ENCODE measurements at places on chromosomes 7 and 10. TPM values are rescaled to one million over a fixed set of nuclear protein-coding genes. Genes with fewer than 3 reads are reported as not detected.

The LIPM gene
- 0.34 TPM for total RNA-seq

The PTPRN2 gene
- under 0.01 TPM for total RNA-seq

The DOCK1 gene
- total RNA-seq = 95.3 TPM

The CPN1 gene
- total RNA-seq = not detected

The KCND2 gene
- total RNA-seq = not detected

The TRIM50 gene
- not detected for total RNA-seq

The OR2A25 gene
- not detected for total RNA-seq

The SFRP4 gene
- not detected for total RNA-seq

The KDM7A gene
- total RNA-seq = 29.0 TPM

The ASB4 gene
- total RNA-seq = under 0.01 TPM

The ANKRD2 gene
- total RNA-seq = 0.43 TPM
